ENCODE measurements at places on chromosomes 5 and 9. TPM values are rescaled to one million over a fixed set of nuclear protein-coding genes. Genes with fewer than 3 reads are reported as not detected.

GRCh38 chr5:35030426-35031100, 17.2 kb downstream of the AGXT2 start:
- H3K27me3 ChIP-seq = peaks cover 6% of the 10 kb centered on the region
- no peak for DNase-seq
- no peak overlapping the region for H3K27ac ChIP-seq
- no peaks in the 10 kb centered on the region for H3K4me1 ChIP-seq

- H3K27me3 ChIP-seq = no peaks in the 10 kb centered on the region
- no peaks in the 10 kb centered on the region for H3K36me3 ChIP-seq
- DNase-seq = no peak
- no peaks in the 10 kb centered on the region for H3K4me1 ChIP-seq
- no peak overlapping the region for H3K27ac ChIP-seq
- H3K4me3 ChIP-seq = no peak overlapping the region
These were observed 329.5 kb downstream of the DEPDC1B start for GRCh38 chr5:60370508-60370907.

DNA sequence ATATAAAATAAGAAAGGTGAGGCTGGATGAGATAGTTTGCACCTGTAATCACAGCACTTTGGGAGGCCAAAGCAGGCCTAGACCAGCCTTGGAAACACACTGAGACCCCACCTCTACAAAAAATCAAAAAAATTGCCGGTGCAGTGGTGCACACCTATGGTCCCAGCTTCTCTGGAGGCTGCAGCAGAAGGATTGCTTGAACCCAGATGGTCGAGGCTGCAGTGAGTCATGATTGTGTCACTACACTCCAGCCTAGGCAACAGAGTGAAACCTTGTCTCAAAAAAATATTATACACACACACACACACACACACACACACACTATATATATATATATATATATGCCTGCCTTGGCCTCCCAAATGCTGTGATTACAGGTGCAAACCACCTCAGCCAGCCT, 1.3 kb downstream of the SLC35D2 start:
- H3K36me3 ChIP-seq = no peaks in the 10 kb centered on the region
- no peaks in the 10 kb centered on the region for H3K27me3 ChIP-seq
- DNase-seq = no peak
- peaks cover 10% of the 10 kb centered on the region for H3K4me1 ChIP-seq
- no peak overlapping the region for H3K4me3 ChIP-seq
- no peak overlapping the region for H3K27ac ChIP-seq

DNA sequence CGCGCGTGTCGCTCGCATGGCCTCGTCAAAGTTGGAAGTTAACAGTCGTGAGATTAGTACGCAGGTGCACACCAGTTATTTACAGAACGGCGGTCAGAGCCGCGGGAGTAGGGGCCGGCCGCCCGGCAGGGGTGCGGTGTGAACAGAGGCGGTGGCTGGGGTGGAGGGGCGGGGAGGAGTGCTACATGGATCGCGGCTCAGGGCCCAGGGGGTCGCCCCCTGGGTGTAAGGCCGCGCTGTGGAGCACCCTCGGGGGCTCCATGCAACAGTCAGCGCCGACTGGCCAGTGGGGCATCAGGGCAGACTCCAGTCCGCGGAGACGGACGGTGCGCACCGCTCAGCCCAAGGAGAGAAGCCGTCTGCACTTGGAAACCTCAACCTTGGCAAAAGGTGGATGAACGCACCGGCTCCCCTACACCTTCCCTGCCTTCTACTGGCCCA, 60.3 kb downstream of the ZNF354C start:
- no peak for DNase-seq
- no peaks in the 10 kb centered on the region for H3K4me1 ChIP-seq
- no peaks in the 10 kb centered on the region for H3K27me3 ChIP-seq
- no peak overlapping the region for H3K27ac ChIP-seq
- H3K36me3 ChIP-seq = no peaks in the 10 kb centered on the region
- no peak overlapping the region for H3K4me3 ChIP-seq

GRCh38 chr9:83291196-83291595, 228.3 kb upstream of the RASEF start:
- no peaks in the 10 kb centered on the region for H3K36me3 ChIP-seq
- no peak overlapping the region for H3K4me3 ChIP-seq
- H3K27ac ChIP-seq = no peak overlapping the region
- no peaks in the 10 kb centered on the region for H3K27me3 ChIP-seq
- no peak for DNase-seq

Gene IL4
- not detected for total RNA-seq

DNA sequence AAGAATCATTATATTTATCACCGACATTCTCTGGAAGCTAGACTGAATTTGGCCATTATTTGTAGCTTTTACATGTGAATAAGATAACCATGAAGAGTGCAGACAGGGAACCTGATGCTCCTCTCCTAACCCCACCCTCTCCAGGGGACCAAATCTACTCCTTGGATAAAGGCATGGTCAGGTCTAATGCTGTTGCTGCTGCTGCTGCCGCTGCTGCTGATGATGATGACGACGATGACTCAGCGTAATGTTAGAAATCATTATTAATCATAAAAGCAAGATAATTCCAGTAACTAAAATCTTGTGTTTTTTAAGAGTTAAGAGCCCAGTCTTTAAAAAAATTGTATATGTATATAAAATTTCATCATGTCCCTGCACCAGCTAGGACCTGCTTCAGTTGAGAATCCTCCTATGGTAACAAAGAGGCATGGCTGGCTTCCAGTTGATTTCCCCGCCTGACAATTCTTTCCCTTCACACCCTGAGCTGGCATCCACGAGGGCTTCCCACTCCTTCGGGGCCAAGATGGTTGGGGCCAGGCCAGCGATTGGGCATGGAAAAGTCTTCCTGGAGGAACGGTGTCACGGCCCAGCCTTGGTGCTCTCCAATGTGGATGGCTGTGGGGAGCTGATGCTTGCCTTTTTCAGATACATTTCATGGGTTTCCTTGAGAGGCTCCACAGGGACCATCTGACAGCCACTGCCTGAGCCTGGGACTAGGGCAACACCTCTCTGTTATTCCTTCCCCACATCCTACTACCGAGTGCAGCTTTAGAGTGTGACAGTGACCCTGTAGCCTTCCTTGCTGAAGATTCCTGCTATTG, 400.0 kb downstream of the CTNND2 start:
- no peaks in the 10 kb centered on the region for H3K36me3 ChIP-seq
- H3K4me3 ChIP-seq = no peak overlapping the region
- no peaks in the 10 kb centered on the region for H3K27me3 ChIP-seq
- H3K4me1 ChIP-seq = no peaks in the 10 kb centered on the region
- no peak for DNase-seq

- H3K27ac ChIP-seq = no peak overlapping the region
- no peak overlapping the region for H3K4me3 ChIP-seq
- no peaks in the 10 kb centered on the region for H3K36me3 ChIP-seq
These were observed 17.5 kb upstream of the TOMM5 start for GRCh38 chr9:37609735-37610397.

DNA sequence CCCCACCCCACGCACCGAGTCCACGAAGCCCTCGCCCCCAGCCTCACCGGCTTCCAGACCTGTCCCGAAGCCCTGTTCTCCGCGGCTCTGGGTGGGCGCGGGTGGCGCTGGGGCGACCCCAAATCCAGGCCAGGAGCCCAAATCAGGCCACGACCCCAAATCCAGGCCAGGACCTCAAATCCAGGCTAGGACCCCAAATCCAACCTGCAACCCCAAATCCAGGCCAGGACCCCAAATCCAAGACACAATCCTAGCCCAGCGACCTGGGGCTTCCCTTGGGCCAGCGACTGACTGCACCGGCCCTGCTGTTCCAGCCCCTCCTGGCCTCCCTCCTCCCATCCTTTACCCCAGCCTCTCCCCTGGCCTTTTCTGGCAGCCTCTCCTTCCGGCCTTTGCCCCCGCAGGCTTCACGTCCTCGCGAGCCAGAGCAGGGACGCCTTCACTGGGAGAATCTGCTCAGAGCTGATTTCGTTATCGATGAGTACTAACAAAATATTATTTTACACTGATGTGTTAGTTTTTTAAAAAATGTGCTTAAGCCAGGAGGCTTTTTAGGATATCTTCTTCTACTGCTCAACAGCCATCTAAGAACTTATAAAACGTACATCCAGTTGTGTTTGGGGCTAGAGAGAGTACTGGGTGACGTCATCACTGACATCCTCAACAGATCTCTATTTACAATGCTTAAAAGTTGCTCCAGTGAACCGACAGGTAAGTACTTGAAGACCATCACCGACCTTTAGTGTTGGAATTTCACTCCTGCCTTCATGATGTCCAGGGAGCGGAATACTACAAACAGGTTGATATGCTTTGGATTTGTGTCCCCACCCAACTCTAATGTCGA, 34.7 kb downstream of the TRIP13 start:
- DNase-seq = no peak
- peaks cover 24% of the 10 kb centered on the region for H3K27me3 ChIP-seq
- H3K27ac ChIP-seq = no peak overlapping the region
- H3K36me3 ChIP-seq = no peaks in the 10 kb centered on the region

DNA sequence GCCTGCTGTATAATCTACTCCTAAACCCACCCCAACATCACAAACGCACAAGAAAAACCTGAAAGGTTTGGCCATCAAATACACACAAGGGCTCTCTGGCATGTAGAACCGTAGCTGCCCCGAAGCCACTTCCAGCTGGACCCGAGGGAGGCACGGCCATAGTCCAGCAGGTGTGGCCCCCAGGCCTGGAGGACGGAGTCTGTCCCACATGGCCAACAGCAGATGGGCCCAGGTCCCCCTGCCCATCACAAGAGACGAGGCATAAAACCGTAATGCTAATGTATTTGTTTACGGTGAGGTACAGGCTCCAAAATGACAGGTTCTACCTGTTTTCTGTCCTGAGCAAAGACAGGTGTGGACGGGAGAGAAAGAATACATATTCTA, 234.2 kb downstream of the SYK start:
- no peak overlapping the region for H3K27ac ChIP-seq
- peak overlapping the region; percentile 36 for H3K4me3 ChIP-seq
- no peak for DNase-seq
- no peaks in the 10 kb centered on the region for H3K36me3 ChIP-seq
- peaks cover 31% of the 10 kb centered on the region for H3K4me1 ChIP-seq

DNA sequence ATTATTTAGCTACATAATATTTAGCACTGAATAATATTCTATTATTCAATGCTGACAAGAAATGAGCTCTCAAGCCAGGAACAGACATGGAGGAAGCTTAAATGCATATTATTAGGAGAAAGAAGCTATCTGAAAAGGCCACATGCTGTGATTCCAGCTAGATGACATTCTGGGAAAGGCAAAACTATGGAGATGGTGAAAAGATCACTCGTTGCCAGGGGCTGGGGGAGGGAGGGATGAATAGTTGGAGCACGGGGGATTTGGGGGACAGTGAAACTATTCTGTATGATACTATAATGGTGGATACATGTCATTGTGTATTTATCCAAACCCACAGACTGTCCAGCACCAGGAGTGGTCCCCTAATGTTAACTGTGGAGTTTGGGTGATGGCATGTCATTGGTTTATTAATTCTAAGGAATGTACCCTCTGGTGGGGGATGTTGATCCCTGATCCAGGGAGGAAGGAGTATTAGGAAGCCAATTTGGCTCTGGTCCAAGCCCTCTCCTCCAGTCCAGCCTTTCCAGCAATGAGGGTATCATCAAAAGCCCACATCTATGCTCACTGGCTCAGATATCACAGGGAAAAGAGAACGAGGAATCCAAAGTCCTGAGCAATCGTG, 162.5 kb downstream of the COL23A1 start:
- DNase-seq = no peak
- H3K4me1 ChIP-seq = no peaks in the 10 kb centered on the region
- no peaks in the 10 kb centered on the region for H3K27me3 ChIP-seq
- no peaks in the 10 kb centered on the region for H3K36me3 ChIP-seq

DNA sequence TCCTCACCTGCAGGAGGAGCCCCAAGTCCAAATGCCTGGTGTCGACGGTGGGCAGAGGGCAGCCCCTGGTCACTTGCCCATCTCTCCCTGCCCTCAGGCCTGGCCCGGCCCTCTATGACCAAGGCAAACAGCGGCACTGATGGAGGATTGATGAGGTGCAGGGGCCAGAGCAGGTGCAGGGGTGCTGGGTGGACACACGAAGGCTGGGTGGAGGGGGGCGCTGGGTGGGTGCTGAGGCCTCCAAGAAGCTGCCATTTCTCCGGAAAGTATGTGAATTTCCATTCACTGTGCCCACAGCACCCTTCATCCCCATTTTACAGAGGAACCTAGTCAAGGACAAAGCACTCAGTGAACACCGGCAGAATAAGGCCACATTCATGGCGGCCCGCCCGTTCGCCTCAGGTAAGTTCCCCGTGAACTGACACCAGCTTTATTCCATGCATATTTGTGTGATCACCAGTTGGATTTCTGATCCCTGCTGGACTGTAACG, 143.8 kb upstream of the PPP1R26 start:
- H3K27ac ChIP-seq = no peak overlapping the region
- DNase-seq = no peak
- H3K36me3 ChIP-seq = no peaks in the 10 kb centered on the region
- H3K27me3 ChIP-seq = no peaks in the 10 kb centered on the region

DNA sequence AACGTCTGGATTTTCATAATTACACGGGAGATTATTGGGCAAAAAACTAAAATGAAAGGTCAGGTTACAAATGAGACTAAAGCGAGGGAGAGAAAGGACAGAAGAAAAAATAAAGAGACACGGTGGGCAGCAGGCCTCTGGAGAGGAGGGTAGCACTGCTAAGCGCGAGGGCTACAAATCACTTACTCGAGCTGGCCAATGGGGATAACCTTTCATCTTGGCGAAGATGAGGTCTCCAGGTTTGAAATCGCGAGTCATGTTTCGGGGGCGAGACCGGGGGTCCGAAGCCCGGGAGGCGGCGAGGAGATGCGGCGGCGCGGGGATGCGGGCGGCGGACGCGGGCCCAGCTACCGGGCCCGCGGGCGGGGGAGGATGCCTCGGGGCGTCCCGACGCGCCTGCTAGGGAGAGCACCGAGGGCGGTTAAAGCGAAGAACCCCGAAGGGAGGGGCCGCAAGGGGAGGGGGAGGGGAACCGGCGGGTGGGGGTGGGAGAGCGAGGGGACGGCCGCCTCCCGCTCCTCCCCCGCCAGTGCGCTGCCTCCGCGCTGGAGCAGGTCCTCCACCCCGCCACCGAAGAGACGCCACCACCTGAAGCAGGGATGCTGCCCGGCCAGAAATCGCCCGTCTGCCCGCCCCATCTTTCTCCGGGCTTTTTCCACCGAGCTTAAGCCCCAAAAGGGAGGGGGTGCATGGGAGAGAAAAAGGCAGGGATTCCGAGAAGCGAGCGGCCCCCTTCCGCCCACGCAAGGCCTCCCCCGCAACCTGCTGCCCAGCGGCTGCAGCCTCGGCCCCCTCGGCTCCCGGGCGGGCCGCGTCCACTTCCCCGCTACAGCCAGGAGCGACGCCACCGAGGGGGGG, 610 bp downstream of the PSIP1 start:
- no peak for DNase-seq
- H3K27ac ChIP-seq = peak overlapping the region; percentile 93
- H3K4me1 ChIP-seq = peaks cover 59% of the 10 kb centered on the region
- peak overlapping the region; percentile 93 for H3K4me3 ChIP-seq
- no peaks in the 10 kb centered on the region for H3K27me3 ChIP-seq

- H3K36me3 ChIP-seq = no peaks in the 10 kb centered on the region
- no peak overlapping the region for H3K4me3 ChIP-seq
- no peak overlapping the region for H3K27ac ChIP-seq
- peaks cover 3% of the 10 kb centered on the region for H3K27me3 ChIP-seq
- DNase-seq = no peak
These were observed 247.6 kb downstream of the COX7C start for GRCh38 chr5:86865256-86865785.

GRCh38 chr9:14715102-14715501, 7.4 kb downstream of the CER1 start:
- no peak overlapping the region for H3K4me3 ChIP-seq
- H3K27me3 ChIP-seq = peaks cover 16% of the 10 kb centered on the region
- peaks cover 10% of the 10 kb centered on the region for H3K4me1 ChIP-seq

Gene ZCCHC9
- total RNA-seq = 24.0 TPM

- no peak overlapping the region for H3K4me3 ChIP-seq
- no peak for DNase-seq
- H3K36me3 ChIP-seq = peaks cover 15% of the 10 kb centered on the region
- H3K4me1 ChIP-seq = peaks cover 36% of the 10 kb centered on the region
- H3K27me3 ChIP-seq = no peaks in the 10 kb centered on the region
These were observed 1.9 kb upstream of the PJA2 start for GRCh38 chr5:109411627-109412026.
